ENCODE measurements at places on chromosomes 2 and 18. TPM values are rescaled to one million over a fixed set of nuclear protein-coding genes. Genes with fewer than 3 reads are reported as not detected.

The ANKRD36B gene
- total RNA-seq = 23.3 TPM

The CD8B2 gene
- total RNA-seq = 0.09 TPM

The RIOK3 gene
- total RNA-seq = 64.9 TPM

The AKAIN1 gene
- not detected for total RNA-seq

DNA sequence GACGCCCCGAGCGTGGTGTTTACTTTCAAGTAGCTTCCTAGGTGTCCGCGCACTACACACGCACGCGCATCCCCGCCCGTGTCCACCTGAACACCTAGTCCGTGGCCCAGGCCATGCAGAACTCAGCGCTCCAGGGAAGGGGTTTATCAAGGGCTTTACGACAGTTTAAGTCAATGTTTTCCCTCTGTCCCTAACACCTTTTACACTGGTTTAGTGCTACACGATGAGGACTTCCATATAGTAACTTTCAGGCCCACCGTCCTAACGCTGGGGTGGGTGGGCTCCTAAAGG, 1.4 kb upstream of the BCL2 start:
- DNase-seq = no peak

DNA sequence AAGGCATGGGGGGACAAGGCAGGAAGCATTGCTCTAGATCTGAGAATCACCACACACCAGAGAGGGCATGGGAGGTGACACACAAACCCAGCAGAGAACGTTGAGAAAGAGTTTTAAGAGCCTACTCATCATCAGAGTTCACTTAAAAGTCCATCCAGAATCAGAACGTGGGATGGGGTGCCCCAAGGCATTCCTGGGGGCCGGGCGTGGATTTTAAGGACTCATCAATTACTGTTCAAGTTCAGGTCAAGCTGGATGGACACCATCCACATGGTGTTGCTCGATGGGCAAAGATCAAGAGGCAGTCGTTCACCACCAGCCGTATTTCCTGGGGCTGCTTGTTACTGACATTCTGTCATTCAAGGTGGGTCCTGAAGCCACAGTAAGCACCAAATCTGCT, 34.9 kb downstream of the BCL11A start:
- DNase-seq = no peak

- no peak for DNase-seq
Observed at GRCh38 chr2:223068071-223068470, 16.1 kb downstream of the KCNE4 start.
